DMS 273 treated with DMSO at 0.1 percent for 48 hours (cell line): ENCODE measurements at places on chromosomes 13 and 19.

DNA sequence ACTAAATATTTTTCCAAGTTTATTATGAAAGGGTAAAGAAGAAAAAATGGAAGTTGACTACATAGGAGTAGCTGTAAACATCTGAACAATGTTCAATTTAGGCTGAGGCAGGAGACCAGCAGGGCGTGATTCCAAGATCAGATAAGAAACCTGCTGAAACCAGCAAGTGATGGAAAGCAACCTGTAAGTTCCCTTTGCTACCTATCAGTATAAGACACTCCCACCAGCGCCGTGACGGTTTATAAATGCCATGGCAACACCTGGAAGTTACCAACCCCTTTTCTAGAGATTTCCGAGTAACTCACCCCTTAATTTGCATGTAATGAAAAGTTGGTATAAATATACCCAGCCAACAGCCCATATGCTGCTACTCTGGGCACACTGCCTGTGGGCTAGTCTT, 1.1 kb upstream of the ZNF45 start:
- no peak for DNase-seq

DNA sequence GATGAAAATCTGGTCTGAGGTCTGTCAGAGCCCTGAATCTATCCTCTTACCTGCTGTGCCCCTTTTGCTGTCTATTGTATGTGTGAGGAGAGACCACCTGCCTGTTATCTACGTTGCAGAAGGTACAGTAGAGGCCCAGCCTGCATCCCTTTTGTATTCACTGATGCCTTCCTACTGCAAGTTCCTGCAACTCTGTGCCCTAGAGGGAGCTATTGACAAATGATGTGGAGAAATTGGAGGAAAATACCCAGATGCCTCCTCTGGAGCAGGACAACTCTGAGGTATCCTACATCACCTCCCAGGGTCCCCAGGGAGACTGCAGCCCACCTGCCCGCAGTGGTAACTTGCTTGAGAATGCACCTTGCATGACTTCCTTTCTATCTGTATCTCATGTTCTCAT, 33.7 kb downstream of the SIAH3 start:
- no peak for DNase-seq

GRCh38 chr19:2208975-2209374, 27.2 kb downstream of the PLEKHJ1 start:
- DNase-seq = no peak

- no peak for DNase-seq
These were observed 10.7 kb downstream of the NLRP8 start for GRCh38 chr19:55958356-55958755.

- no peak for DNase-seq
These were observed 62.2 kb upstream of the ARGLU1 start for GRCh38 chr13:106630162-106630561.

DNA sequence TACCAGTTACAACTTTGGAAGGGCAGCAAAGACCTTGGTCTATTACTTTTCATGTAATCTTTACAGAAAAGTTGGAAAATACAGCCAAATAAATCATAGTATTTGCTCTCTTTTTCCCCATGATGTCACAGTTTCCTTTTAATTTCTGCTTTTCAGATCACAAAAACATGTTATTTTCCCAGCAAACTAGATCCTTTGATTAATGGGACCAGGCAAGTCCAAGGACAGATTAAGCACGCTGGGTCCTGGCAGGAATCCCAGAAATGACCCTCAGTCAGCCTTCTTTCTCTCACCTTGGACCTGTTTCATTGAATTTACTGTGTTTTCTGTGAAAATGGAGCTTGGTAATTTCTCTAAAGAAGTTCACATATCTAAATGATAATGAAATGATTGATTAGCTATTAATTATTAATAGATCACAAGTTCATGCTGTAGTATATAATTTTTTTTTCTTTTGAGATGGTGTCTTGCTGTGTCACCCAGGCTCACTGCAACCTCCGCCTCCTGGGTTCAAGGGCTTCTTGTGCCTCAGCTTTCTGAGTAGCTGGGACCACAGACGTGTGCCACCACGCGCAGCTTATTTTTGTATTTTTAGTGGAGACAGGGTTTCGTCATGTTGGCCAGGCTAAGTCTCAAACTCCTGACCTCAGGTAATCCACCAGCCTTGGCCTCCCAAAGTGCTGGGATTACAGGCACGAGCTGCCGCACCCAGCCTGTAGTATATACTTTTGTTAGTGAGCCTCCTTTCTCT, 16.0 kb downstream of the SPATA13 start:
- DNase-seq = no peak

- no peak for DNase-seq
These were observed 2.3 kb downstream of the DHRS12 start for GRCh38 chr13:51801631-51802099.

DNA sequence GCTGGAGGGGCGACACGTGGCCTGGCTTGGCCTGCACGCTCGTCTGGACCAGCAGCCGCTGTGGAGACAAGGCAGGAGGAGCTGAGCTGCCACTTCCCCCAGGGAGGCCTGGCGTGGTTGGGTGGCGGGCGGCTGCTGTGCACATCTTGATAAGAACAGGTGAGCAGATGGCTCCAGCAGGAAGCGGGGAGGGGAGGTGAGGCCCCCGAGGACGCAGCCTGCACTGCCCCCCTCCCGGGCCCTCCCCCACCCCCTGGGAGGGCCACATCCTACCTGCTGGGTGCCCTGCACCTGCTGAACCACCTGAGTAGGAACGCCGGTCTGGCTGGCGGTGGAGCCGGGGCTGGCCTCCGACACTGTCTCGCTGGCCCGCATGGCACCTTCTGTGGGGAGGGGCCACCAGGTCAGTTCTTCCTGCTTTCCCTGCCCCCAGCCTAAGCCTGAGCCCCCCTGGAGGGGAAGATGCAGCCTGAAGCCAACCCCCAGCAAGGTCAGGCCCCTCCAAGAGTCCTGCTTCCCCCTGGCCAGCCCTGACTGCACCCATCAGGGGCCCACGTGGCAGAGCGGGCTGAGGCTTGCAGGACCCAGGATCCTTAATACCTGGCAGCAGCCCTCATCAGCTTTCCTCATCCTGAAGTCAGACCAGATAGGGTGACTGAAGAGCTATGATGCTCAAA, 22.8 kb downstream of the RFX1 start:
- no peak for DNase-seq

- DNase-seq = no peak
These were observed 28.1 kb upstream of the ZNF527 start for GRCh38 chr19:37342753-37343152.

DNA sequence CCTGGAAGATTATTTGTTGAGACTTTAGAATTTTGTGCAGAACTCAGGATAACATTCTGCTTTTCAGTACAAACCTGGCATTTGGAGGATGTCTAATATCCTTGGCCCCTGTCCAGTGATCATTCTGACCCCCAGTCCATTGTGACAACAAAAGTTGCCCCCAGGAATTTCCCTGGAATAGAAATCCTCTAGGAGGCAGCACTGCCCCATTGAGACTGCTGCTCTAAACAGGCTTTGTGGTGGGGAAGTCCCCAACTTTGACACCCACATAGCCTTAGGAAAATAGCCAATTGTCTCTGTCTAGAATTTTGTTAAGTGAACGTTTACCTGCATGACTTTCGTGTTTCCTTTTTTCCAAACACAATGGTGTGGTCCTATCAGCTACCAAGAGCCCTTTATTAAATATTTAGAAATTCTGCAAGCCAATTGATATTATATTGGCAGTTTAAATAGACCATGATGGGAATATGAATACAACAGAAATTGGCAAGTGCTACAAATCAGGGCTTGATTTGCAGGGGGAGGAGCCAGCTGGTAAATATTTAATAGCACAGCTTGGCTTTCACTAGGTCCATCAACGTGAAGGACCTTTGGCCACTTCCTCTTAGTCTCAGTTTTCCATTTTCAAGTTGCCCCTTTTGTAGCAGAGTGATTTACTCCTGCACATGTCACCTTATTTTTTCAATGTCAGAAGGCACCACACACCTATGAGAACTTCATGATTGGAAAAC, 451.7 kb downstream of the EFNB2 start:
- DNase-seq = no peak

DNA sequence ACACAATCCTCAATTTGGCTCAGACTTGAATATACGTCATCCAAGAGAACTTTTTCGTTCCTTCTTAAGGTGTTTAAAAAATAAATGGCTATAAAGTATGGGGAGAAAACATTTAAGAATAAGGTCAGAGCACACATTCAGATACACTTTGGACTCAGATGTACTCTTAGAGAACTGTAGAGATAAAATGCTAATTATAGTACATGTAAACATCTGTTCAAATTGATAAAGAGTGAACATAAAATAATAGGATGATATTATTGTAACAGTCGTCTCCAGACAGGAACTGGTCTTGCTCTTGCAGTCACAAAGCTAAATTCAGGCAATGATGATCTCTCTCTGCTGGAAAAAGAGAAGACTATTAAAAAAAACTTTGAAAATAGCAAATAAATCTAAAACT, 91.4 kb downstream of the RBM26 start:
- no peak for DNase-seq

- no peak for DNase-seq
These were observed 39.8 kb downstream of the DEDD2 start for GRCh38 chr19:42177686-42178019.

GRCh38 chr19:41089959-41090358, 1.7 kb downstream of the CYP2A13 start:
- DNase-seq = no peak

DNA sequence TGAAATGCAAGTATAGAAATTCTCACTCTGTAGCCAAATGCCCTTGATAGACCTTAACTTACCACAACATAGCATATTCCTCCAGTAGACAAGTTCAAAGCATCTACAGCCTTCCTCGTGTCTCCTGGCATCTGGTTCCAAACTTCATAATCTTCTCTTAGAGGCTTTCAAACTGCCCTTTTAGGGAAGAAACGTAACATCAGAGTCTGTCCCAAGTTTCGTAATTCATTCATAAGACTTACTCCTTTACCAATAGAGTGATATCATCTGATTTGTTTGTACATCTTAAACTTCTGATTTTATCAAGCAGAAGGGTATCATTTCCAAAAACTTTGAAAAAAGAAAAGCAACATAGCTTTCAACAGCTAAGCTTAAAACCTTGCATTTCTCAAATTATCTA, 137.4 kb downstream of the SPRY2 start:
- no peak for DNase-seq

DNA sequence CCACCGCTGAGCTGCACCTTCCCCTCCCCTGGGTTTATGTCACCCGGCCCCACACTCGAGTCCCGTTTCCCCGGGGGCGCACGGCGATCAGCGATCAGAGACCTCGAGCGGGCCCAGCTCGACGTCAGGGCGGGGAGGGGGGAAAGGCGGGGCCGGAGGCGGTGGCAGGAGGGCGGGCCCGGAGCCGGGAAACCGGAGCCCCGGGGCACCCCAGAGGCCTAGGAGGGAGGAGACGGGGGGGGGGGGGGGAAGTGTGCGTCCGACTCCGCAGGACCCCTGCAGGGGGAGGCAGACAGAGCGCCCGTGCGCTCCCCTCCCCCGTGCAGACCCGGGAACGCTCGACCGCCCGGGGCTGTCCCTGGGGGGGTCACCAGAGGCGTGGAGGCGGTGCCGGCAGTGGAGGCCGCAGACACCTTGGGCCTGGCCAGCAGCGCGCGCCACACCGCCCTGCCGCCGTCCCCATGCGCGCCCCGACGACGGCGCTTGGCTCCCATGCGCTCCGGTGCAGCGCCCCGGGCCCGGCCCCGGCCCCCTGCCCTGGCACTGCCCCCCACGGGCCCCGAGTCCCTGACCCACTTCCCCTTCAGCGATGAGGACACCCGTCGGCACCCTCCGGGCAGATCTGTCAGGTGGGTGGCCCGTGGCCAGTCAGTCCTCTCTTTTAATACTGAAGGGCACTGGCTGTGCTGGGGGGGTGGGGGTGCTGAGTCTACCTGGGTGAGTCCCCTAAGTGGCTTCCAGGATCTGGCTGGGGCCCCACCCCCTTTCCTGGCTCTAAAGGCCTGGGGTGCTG, 11.8 kb downstream of the PDE4A start:
- DNase-seq = no peak

DNA sequence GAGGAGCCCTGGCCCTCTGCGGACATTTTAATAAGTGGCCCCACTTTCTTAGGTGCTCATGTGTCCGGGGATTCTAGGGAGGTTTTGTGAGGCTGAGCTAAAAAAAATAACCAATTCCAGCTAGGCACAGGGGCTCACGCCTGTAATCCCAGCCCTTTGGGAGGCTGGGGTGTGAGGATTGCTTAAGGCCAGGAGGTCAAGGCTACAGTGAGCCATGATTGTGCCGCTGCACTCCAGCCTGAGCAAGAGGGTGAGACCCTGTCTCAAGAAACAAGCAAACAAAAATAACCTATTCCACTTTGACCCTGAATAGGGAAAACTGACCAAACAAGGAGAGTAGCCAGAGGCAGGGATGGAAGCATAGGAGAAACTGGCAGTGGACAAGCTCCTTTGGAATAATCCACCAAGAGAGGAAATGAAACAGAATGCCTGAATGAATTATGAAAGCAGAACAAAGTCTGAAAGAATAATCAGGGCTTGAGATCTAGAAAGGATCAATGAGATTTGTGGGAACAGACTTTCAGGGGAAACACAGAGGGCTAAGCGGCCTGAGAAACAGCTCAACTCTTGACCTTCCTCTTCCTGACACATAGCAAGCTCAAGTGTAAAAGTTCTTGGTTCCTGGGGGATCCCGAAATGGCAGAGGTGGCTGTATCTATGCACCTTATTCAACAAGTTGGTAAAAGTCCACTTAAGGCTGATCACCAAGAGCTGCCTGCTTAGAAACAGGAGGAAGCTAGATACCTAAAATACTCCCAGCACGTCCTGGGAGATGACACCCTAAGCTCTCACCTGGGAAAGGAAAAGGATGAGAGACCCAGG, 30.1 kb upstream of the FFAR2 start:
- DNase-seq = no peak

DNA sequence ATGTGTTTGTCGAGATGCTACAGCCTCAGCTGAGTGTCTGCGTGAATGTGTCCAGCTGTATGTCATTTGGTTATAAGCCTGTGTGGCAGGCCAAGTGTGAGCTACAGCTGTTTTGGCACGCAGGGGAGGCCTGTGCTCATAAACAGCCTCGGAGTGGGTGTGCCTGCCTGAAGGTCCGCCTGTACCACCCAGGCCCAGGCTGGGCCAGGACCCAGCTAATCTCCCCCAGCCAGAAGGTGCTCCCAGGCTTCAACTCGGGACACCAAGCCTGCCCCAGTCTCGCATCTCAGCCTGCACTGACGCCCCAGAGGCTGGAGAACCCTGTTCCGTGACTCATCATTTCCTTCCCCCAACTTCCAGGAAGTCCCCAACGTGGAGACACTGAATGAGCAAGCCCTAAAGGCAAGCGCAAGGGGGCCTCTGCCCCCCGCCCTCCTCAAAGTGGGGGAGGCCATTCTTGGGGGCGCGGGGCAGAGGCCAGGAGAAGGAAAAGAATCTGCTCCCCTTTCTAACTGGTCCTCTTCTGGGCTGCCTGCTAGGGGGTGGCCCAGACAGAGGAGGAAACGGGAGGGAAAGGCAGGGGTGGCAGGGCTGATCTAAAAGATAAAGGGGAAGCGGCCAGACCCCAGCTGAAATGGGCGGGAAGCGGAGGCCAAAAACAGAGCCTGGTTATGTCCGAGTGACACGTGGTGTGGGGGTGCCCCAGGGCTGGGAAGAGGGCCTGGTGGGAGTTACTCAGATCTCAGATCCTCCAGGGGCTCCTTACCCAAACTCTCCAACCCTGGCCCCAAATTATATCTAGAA, 2.0 kb downstream of the SLC1A5 start:
- no peak for DNase-seq
